Iris pigment epithelial cell (primary cell): ENCODE measurements at places on chromosomes 7 and 10.
A peak's percentile ranks its signal among the peaks of the same experiment; 100 is the strongest.

- DNase-seq, result no peak
These were observed 8.8 kb upstream of the ZNF248 start for GRCh38 chr10:37865957-37866803.

DNA sequence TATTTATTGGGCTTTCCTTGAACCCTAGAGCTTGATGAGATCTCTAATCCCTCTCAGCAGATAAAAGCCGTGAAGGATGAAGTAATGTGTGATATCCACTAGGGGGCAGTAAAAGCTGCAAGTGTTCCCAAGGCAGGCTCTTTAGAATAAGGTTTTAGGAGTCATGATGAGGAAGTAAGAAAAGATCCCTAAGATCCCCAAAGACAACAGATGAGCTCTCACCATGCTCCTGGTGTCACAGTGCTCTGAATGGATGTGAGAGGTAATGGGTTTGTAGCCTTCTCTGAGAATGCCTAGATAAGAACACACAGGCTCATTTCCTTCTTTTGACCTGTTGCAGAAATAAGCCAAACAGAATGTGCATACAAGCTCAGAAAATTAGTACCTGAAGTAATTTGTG is 70.4 kb upstream of the ITPRID1 start:
- DNase-seq, result peak; percentile 26

DNA sequence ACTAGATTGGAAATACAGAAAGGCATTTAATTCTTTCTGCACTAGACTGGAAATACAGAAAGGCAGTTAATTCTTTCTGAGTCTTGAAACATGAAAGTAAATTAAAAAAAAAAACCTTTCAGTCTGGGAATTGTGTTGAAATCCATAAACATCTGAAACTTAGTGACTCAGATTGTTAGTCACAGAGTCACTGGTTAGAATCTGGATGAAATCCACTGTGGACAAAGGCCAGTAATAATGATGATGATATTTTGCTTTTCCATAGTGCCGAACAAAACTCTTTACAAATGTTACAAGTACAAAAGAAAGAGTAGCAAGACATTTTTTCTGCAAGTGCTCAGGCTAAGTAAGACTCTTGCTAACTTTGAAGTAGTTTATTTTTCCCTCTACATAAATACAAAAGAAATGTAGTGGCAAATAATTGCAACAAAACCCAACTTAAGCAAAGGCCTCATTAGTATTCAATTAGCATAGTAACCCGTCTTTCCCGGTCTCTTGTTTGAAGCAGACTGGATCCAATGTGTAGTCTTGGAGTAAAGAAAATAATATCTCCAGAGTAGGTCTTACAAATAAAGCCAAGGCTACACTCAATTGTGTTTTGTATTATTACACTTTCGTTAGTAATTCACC is 5.8 kb upstream of the PRTFDC1 start:
- peak; percentile 91 for DNase-seq

DNA sequence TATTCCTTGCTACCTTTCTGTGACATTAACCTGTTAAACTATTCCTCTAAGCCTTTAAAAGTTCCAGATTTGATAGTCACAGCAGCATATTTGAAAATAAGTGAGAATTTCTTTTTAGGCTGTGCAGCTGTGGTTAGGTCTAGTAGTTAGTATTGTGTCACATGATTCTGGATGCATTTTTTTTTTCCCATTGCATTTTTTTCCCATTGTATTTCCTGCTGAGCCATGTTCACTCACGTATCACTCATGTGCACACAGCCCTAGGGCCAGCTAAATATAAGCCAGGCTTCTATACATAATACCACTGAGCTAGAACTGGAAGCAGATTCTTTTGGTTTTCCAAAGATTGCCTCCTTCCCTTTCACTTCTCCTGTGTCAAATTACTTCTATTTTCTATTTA is 37.4 kb downstream of the DNAJC9 start:
- peak; percentile 41 for DNase-seq

GRCh38 chr7:81725003-81725811 is 44.6 kb downstream of the HGF start:
- DNase-seq, result peak; percentile 76

DNA sequence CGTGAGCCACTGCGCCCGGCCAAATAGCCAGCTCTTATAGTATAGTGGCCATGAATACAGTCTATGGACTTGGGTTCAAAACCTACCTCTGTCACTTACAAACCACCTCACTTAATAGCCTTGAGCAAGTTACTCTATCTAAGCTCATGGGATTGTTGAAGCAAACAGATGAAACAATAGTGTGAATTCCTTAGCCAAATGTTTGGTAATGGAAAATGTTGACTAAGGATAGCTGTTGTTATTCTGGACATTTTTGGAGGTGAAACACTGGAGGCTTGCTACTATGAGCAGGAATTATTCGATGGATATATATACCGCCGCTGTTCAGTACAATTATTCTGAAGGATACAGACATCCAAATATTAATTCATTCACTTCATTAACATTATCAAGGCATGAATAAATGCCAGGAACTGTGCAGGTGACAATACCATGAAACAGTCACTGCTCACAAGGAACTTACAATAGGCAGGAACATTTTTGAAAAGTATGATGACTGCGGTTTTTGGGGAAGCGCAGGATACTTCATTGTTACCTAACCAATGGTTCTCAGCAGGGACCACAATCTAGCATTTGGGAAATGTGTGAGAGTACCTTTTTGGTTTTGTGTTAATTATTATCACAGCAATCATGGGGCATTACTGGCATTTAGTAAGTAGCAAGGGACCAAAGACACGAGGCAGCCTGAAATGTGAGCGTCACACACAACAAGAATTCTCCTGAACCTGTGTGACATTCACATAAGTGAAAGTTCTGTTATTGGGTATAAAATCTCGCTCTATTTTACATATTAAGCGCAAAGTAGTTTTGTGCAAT is 55.7 kb downstream of the CUBN start:
- no peak for DNase-seq

DNA sequence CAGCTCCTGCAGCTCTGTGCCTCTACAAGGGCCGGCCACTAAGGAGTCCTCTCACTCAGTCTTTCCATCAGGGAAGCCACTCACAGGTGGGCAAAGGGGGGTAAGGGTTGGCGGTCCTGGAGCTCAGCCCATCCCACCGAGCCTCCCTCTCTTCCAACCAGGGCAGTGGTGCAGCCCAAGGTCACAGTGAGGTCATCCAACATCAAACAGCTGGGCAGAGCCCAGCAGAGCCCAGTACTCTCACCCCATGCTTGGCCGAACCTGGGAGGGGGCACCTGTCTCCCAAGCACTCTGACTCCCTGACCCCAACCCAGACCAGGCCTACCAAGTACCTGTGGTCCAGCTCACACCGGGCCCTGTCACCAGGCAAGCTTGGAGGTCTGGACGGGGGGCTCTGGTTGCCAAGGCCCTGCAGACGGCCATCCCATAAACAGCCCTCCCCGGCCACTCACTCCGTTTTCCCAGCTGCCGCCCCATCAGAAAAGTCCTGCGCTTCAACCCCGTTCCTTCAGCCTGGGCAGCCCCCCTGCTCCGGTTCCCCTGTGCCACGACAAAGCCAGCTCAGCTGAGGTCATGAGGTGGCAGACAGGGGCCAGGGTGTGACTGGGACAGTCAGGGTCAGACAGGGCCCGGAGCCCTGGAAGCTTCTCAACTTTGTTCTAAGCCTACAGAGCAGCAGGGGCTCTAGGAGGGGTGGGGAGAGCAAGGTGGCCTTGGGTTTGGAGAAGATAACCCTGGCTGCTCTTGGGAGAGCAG is 27.5 kb downstream of the PDGFA start:
- DNase-seq, result no peak

- DNase-seq, result no peak
These were observed 55.9 kb downstream of the TRRAP start for GRCh38 chr7:98934267-98934666.

GRCh38 chr7:129009437-129009836 is 45.5 kb downstream of the TNPO3 start:
- DNase-seq, result no peak

DNA sequence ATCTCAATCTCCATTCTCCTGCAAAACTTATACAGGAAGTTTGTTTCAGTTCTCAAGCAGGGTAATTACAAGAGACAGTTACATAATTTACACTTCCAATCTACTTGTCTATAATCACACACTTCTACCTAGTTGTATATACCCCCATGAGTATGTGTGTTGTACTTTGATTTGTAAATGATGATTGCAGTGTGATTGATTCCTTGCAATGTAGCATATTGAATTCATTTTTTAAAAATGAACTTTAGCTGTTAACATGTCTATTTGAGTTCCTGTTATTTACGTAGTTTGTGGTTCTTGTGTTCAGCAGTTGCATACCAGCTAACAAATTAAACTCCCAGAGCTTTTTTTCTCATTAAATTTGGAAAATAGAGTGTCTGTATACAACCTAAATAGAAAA is 102.5 kb upstream of the SAMD8 start:
- DNase-seq, result no peak

DNA sequence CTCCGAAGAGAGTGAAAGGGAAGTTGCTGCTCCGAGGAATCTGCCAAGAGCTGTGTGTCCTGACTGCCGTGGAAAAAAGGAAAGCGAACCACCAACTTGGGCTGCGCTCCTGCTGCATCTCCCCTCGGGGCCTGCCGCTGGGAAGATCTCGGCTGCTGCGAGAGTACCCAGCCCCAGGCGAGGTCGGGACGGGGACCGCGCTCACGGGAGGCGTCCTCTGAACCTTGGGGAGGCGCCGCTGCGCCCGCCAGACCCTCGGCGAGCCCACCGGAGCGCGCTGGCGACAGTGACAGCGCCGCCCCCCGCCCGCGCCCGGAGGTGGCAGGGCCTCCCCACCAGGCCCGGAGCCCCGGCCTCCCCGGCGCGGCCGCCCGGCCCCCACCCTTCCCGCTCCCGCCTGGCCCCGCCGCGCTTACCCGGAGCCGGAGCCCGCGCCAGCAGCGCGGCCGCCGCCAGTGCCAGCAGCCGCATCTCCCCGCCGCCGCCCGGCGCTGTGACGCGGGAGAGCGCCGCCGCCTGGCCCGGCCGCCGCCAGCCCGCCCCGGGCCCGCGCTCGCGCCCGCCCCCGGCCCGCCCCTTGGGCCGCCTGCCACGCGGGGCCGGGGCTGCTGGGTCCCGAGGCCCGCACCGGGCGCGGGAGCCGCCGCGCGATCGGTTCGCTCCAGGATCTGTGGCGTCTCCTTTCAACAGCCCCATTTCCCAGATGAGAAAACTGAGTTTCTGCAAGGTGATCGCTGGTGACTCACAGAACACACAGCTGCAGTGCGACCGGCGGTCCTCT is at the start of gene VSTM4:
VSTM4 (minus strand) TSS at position 508 of the 781 bp plus-strand sequence; CDS start at position 471, 37 bp downstream.
- peak; percentile 32 for DNase-seq

DNA sequence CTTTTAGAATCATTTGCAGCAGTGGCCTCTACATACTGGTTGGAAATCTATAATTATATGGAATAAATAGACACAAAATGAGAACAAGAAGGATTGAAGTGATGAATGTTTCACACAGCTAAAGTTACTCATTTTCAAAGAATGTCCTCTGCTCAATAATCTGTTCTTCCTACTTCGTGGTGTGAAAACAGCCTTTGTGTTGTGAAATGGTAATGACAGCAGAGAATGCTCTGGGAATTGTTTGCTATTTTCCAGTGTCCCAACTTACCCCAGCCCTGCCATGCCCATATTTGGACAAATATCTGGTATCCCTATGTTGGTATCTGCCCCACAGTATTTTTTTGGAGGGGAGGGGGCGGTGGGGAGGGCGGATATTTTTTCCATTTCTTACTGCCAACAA is 130.4 kb downstream of the GLI3 start:
- DNase-seq, result no peak

DNA sequence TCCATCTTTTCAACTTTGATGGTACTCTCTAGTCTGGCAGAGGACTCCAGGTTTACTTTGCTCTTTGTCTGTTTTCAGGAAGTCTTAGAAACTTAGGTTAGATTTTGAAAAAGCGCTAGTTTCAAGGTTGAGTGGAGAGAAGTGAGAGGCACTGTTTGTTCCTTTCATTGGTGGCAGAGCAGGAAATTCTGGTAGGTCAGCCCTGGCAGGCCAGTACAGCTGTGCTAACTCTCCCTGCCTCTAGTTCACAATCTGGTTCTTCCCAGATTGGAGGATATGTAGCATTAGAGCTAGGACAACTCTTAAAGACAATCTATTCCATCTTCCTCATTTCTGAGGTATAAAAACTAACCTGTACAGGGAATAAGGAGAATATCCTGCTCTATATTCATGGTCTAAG is 160.9 kb upstream of the FZD1 start:
- DNase-seq, result no peak

DNA sequence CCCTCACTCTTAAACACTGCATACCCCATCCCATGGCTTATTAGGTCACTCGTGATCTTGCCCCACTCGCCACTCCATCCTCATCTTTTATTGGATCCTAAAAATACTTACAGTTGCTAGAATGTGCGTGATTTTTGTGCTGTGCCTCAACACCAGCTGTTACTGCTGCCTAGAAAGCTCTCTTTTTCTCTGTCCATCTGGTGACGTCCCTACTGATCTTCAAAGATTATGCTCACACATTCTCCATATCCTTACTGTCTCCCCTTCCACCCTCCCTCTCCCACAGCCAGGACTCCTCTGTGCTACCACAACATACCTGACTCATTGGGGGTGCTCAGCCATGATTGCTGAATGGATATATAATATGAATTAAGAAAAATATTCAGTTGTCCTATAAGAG is 42.0 kb downstream of the CDK6 start:
- DNase-seq, result no peak

DNA sequence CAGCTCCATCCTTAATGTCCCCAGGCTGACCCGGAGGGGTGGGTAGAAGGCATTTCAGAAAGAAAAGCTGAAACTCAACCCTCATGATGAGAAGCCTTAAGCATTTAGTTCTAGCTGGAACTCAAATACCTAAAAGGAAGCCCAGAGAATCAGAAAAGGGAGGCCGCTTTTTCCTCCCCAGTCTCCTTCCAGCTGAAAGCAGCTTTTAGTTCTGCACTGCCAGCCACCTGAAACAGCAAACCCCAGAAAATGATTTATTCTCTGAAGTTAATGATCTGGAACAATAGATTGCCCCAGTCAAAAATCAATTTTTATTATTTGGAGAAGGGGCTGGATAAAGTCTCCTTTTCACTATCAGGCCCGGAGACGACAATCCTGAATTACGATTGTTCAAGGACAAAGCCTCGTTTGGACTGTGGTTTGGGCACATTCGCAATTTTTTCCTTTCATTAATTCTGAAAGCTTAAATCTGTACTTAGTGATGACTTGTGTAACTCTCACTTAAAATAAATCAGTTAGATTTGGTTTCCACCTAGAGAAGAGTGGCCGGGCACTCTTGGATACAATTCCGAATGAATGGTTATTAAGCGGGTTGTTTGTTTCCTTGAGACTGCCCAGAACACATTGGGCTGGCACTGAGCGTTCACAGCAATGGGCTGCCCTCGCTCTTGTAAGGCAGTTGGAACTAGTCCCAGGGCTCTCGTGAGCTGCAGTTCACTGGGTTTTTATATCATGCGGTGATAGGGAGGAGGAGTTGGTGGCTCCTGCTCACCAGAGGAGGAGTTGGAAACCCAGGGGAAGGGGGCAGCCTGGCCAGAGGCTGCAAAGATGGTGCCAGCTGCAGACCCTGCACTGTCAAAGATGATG is 262.2 kb downstream of the CCSER2 start:
- no peak for DNase-seq

DNA sequence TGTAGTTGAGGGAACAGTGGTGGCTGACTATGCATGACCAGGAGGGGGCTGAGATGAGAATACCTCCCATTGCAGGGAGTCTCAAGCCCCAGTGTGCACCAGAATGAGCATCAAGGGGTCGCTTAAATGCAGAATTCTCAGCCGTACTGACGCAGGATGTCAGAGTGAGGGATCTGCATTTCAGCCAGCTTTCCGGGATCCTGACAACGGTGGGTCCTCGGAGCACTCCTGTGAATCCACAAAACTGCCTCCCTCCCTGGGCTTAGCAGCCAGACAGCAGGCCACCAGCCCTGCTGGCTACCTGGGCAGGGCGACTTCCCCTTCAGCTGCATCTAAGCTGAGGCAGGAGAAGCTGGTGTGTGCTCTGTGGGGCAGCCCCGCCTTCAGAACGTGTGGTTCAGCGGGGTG is 21.8 kb upstream of the LOXL4 start:
- DNase-seq, result no peak
